ENCODE measurements at places on chromosomes 7 and 10. TPM values are rescaled to one million over a fixed set of nuclear protein-coding genes. Genes with fewer than 3 reads are reported as not detected.

DNA sequence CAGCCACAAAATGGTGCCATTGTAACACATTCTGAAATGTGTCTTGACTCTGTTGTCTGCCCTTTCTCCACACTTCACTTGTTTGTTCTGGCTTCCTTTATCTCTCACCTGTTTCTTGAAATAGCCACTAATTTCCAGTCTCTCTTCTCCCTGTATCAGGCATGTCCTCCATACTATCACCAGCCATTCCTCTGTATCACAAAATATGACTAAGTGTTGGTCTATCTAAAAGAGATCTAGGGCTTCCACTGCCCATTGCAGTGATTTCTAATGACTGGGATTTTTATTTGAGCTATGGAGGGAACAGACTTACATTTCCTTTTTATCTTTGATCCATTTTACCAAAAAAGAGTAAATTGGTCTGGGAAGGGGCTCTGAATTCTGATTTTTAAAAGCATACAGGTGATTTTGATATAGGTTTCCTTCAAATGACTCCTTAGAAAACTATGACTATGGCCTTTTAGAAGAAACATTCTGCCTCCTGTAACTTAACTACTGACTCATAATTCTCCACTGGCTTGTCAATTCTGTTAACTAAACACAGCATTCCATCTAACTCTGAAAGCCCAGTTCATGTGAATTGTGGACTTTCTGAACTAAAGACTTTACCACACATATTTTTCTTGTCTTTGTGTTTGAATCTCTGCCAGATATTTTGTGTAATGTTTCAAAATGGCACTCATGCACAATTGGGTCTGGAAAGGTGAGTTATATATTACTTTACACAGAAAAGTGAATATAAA lies 1121.4 kb downstream of the XPNPEP1 start:
- no peak for DNase-seq

- DNase-seq = no peak
These were observed 765.8 kb upstream of the POM121L12 start for GRCh38 chr7:52269669-52270068.

DNA sequence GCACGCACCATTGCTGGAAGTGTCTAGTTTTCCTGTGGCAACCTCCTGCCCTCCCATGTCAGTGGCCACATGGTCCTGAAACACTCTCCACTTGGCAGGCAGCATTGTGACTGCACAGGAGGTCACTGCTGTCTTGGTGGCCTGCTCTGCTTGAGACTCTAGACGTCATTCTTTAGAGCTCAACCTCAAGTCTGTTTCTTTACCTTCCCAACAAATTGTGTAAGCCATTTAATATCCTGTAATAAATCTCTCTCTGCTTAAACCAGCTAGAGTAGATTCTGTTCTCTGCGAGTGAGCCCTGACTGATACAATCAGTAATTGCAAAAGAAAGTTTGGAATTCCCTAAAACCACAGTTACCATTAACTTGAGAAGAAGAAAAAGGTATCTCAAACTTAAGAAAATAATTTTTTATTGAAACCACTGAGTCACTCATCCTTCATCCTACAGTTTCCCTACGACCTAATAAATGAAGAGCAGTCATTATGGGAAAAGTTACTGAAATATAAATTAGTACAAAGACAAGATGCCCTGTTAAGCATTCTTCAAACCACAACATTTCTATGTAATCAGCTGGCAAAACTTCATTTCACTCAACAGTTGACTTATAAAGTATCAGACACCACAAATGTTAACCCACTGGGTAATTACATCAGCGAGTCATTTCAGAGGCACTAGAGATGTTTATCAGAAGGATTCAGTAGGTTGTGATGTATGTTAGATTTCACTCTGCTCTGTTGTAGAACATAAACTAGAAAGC lies 18.0 kb downstream of the SLC25A13 start:
- no peak for DNase-seq

DNA sequence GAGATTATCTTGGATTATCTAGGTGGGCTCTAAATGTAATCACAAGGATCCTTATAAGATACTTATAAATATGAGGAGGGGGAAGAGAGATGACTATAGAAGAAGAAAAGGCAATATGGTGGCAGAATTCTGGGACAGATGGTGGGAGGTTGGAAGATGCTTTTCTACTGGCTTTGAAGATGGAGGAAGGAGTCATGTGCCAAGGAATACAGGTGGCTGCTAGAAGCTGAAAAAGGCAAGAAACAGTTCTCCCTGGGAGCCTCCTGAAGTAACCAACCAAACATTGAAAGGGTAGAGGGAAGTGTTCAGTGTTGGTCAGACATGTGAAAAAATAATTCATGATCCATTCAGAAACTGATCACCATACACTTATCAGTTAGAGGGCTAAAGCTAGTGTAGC lies 213.3 kb downstream of the WDR11 start:
- DNase-seq = no peak

GRCh38 chr7:52786174-52786573 lies 249.3 kb upstream of the POM121L12 start:
- DNase-seq = no peak

- no peak for DNase-seq
These were observed 35.9 kb downstream of the CCM2 start for GRCh38 chr7:45035893-45036292.

- DNase-seq = no peak
These were observed 90.8 kb upstream of the NRG3 start for GRCh38 chr10:81784111-81784597.

CEP41 gene
- 22.3 TPM for total RNA-seq

DNA sequence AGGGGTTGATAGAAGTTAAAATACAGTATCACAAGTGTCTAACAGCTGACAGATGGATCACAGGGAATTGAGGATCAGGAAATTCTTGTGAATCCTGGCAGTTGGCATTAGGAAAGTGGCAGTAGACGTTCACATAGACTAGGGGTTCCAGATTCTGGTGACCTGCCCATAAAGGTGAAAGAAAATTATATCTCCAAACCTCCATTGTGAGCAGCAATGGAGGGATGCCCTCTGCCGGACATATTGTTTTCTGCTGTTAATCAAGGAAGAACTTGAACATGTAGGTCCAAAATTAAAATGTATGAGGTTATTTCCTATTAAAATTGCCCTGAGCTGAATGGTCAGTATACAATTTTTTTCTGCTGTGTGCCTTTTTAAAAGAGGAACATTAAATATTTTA lies 5.1 kb downstream of the NME8 start:
- no peak for DNase-seq

DNA sequence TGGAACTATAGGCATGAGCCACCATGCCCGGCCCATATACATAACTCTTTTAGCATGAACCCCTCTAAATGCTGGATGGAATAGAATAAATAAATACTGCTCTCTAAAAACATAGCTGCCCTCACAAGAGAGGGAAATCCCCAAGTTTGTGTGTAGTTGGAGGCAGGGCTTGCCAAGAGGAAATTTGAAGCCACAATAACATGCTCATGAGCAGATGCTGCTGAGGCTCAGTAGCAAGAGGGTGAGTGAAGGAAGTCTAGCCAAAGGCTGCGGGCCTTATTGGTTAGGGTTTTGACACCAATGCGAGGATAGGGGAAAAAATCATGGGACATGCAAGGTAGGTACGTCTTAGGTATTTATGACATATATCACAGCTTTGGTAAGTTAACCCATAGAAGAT lies 17.3 kb downstream of the TPK1 start:
- no peak for DNase-seq

DNA sequence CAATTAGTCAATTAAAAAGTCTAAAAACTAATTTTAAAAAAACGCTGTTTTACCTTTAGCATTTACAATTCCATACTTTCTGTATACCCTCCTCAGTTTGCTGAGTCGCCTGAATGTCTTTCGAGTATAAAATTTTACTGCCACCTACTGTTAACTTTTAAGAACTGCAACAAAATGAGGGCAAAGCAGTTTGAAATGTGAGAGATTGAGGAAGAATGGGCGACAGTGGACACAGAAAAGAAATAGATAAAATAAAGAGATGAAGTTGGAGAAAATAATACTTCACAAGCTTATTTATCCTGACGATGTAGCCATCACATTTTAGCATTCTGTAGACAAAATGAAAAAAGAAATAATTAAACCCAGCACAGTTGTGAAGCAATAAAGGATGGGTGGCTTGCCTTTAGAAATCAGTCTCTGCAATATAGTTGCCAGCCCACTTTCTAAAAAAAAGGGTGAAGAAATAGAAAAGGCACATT lies 110.8 kb upstream of the PTN start:
- no peak for DNase-seq

DNA sequence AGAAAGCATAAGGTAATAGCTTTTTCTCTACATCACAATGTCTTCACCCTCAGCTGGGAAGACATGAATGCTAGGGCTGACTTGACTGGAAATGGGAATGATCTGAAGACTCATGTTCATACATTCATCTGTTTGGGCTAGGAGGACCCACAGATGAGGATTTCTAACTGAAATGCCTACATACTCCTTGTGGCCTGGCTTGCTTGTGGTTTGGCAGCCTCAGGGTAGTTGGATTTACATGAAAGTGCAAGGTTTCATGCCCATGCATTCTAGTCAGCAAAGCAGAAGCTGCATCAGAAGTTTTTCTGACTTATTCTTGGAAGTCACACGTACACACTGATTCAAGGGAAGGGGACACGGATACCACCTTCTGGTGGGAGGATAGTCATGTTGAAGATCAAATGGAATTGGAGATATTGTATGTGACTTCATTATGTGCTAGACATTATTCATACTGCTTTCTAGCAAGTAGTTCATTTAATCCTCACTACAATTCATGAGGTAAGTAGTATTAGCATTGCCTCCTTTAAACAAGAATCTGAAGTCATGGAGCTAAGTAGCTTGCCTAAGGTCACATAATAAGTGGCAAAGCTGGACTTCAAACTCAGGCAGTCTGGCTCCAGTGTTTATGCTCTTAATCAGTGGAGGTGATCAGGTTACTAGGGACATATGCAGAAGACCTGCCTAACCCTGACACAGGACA lies 957.0 kb downstream of the LRMDA start:
- no peak for DNase-seq

BAIAP2L1 gene
- total RNA-seq = 1.0 TPM

DNA sequence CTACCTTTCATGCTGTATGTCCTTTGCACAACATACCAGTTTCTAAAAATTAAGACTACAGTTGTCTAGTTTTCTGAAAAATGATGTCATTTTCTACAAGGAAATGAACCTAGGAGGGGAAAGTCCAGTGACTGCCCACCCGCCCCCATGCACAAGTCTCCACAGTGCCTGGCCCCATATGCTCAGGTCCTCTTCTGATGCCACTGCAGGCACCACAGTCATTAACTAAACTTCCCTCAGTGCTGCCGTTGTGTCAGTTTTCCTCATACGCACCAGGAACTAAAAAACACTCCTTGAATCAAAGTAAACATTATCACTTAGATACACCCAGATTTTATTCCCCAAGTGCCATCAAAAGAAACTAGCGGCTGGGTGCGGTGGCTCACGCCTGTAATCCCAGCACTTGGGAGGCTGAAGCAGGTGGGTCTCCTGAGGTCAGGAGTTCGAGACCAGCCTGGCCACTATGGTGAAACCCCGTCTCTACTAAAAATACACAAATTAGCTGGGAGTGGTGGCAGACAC lies 6.9 kb upstream of the TNS3 start:
- no peak for DNase-seq

DNA sequence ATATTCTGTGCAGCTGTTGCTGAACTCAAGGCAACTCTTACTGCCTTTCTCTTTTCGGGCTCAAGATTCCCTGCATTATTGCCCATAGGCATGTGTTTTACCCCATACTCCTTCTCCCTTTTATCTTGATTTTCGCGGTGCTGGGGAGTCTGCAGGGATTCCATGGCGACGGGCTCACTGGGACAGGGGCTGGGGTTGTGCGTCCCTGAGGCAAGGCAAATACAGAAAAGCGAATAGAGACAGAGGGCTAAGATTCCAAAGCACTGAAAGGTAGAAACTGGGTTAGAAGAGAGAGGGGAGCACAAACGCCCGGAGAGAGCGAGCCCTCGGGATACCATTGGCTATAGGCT lies 519 bp upstream of the RPP38 start:
- DNase-seq = no peak

DNA sequence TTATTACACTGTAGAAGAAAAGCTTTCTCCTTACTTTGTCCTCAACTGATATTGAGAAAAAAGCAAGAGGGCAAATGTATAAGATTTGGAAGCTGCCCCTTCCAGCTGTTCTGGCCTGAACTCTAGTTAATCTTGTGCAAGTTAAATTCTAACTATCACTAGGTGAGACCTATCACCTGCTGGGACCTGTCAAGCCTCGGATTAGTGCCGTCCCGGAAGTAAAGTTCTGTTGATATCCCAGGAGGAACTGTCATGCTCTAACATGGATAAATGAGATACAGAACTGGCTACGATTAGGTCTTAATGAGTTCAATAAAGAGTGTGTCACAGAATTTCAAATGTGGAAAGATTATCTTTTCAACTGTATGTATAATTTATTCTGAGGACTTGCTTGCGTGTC lies 1.2 kb upstream of the BPGM start:
- DNase-seq = no peak

PRR15 gene
- total RNA-seq = not detected

C7orf57 gene
- total RNA-seq = not detected

DNA sequence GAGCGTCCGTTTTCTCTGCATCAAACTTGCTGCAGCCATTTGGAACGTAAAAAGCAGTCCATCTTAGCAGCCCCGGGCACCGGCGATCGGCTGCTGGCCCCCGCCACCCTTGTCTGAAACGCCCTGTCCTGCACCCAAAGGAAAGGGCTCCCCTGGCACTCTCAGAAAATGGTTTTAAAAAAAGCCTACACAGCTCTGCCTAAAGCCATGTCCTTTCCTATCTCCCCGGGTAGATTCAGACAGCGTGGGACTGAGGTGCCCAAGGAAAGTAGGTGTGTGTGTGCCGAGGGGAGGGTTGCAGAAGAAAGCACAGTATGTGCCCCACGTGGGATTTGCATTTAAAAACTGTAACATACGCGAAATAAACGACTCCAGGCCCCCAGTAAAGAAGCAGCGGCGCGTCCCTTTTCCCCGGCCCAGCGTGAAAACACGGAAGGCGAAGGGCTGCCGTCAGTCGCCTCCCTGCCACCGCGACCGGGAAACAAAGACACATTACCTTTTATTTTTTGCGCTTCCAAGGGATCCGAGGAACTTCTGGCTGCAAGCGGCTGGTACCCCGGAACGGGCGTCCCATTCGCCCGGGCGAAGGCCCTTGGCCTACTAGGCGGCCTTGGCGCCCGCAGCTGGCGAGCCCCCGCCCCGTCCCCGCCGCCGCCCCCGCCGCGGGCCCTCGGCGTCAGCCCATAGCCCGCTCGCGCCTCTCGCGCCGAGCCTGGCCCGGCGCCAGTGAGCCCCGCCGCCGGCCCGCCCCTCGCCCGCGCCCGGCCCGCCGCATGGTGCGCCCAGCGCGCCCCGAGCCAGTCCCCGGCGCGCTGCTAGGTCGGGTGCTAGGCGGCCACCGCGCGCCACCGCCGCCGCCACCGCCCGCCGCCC lies 304.6 kb downstream of the PRPF18 start:
- DNase-seq = no peak

DNA sequence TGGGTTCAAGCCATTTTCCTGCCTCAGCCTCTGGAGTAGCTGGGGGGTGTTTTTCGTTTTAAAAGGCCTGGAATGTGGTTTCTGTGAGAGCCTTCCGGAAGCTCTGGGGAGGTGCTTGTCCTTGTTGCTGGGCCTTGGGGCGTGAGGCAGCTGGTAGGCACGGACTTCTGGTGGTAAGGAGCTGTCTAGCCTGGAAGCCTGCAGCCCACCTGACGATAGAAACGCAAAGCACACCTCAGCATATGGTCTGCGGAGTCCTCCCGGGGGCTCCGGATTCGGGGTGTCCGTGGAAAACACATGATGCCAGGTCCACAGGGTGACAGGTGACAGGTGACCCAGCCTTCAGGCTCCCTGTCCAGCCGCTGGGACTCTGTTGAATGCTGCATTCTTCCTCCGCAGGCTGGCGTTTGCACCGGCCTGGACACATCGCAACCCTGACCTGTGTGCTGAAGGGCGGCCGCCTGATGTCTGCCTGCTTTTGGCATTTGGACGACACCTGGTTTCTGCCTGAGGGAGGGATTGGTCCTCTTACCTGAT lies 37.3 kb downstream of the INPP5A start:
- no peak for DNase-seq

Data from uterus (tissue), 4 donors.